Smooth muscle cell of the brain vasculature (primary cell): ENCODE measurements at places on chromosomes 2 and 18.

- DNase-seq, result no peak
These were observed 55.8 kb downstream of the GDF7 start for GRCh38 chr2:20722592-20723240.

DNA sequence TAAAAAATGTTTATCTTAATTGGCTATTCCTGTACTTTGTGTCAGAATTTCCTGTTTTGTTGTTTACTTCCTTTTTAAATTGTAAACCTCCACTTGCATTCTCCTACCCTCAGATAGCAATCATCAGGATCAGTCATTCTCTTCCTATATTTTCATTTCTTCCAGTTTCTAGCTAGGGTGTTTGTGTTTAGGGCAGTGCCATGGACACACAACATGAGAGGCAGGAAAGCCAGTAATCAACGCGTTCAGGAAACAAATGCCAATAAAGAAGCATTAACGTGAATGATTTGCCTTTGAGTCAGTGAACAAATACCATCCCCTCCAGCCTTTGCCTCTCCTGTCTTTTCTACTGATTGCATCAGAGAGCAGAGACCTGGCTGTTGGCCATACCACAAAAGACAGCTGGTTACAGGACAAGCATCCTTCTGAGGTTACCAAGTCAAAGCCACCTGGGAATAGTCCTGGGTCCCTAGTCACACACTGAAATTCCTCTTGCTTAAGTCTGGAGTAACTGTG, 56.7 kb upstream of the FHL2 start:
- DNase-seq, result peak; percentile 88

DNA sequence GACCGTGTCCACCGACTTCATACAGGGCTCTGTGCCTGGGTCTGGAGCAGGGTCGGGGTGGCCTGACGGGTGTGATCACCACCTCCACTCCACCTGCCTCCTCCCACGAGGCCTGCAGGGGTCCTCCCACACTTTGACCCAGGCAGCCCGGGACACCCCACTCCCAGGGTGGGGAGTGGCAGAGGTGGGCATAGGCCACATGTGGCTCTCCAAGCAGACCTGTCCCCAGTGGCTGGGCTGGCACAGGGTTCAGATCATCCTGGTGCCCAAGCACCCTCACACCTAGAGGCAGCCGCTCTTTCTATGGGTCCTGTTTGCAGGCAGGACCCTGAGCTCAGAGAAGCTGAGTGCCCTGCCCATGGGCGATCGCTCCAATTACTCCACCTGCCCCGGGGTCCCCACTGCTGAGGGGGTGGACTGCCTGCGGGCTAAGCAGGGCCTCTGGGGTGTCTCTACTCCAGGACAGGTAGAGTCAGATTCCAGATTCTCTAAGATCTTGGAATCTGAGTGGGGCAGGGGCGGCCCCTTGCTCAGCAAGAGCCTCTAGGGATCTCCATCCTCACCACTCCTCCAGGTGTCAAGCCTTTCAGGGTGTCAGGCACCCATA, 1.4 kb downstream of the NEURL3 start:
- DNase-seq, result no peak

GRCh38 chr2:44778221-44778654, 163.3 kb upstream of the SIX3 start:
- no peak for DNase-seq

DNA sequence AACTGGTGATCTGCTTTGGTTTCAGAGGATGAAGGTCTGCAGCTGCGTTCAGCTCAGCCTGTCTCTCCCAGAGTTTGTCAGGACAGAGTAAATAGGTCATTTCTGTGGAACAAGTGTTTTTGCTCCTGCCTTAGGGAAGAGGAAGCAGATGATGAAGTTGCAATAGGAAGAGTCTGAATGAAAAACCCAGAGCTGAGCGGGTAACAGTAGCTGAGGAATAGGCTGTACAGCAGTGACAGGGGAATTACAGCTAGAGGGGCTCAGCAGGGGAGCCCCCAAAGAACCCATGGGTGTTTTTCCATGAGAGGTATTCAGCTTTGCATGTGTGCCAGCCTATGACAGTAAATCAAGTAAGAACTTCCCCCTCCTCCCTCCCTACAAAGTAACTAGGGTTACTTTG, 10.3 kb upstream of the CYBRD1 start:
- DNase-seq, result no peak

DNA sequence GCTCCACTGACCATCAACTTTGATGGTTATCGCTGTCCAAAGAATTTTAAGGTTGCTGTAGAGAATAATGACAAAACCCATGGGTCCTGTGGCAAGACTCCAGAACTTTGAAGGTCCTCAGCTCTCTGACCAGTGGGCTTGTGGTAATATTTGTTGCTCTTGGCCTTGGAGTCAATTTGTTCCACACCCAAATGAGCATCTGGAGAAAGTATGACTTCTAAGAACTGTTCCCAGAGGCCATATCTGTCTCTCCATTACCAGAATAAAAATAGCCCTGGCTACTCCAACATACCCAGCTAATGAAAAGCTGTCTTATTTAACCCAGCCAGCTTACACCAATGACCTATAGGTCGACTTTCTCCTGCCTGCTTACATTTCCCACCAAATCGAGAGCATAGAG, 466.4 kb downstream of the MEIS1 start:
- no peak for DNase-seq

DNA sequence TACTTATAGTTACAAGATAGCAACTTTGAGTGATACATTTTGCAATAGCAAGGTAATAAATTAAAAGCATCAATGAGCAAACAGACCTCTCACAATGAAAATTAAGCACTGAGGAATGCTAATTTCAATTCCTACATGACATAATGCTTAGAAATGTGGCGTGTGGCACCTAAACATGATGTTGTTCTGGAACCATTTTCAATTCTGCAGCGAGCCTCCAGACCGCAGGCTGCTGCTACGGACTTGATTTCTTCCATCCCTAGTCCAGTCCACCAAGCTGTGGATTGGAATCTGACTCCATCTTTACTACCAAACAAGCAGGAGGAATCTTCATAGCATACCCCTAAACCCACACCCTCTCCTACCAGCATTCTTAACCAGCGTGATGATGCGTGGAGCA, 58.7 kb upstream of the ZNF397 start:
- no peak for DNase-seq

- DNase-seq, result no peak
These were observed 8.4 kb upstream of the CREG2 start for GRCh38 chr2:101395545-101396315.
